ENCODE measurements at places on chromosomes 4 and X.
A peak's percentile ranks its signal among the peaks of the same experiment; 100 is the strongest.

- DNase-seq: no peak
These were observed 112.3 kb upstream of the BCOR start for GRCh38 chrX:40209951-40210617.

DNA sequence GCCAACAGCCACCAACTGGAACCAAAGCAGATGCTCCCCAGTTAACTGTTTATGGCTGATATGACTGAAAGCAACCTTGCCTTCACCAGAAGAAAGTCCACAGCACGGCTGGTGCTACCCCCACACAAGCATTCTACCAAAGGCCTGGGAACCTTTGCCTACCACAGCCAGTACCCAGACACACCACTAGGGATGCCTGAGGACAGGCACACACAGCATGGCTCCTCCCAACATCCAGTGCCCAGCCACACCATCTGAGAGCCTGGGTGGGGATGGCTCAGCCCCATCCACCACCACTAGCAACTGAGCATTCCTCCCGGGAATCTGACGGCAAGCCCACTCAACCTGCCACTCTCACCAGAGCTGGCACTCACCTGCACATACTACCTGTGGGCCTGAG is 178.6 kb downstream of the SLC7A11 start:
- no peak for DNase-seq

DNA sequence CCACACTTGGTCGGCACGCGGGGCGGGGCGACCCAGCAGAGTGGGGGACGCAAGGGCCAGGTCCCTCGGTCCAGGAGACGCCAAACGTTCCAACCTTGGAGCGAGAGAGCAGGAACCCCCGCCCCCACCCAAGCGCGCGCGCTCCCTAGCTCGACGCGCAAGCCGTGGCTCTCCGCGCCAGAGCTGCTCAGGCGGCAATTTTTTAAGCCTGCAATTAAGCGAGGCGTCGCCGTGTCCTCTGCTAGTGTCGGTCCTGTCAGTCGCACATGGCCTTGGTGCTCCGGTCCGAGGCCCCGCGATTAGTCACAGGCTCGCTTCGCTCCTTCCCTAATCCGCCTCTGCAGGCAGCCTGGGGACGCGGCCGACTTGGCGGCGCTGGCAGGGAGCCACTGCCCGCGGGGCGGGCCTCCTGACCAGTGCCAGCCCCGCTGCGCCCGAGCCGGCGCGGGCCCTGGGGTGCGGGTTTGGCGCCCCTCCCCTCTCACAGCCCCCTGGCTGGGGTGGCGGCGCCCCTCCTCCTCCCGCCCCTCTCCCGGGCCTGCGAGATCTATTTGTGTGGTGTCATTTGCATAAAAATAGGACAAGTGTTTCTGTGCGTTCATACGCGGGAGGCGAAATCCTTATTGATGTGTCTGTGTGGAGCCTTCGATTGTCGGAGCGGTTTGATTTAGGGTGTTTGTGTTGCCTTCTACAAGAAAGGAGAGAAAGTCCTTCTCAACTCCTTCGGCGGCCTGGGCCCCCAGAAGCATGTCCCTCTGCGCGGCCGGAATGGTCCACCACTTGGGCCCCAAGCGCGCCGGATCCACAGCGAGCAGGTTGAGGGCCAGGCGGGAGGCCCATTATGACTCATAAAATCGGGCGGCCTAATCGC is 9.8 kb upstream of the BCOR start:
- DNase-seq: no peak

- no peak for DNase-seq
These were observed 147.5 kb upstream of the ANK2 start for GRCh38 chr4:112901962-112902411.

- DNase-seq: peak; percentile 60
These were observed 2.3 kb upstream of the ZCCHC4 start for GRCh38 chr4:25310066-25310802.

GRCh38 chr4:79300280-79300679 is 25.6 kb downstream of the NAA11 start:
- DNase-seq: no peak

DNA sequence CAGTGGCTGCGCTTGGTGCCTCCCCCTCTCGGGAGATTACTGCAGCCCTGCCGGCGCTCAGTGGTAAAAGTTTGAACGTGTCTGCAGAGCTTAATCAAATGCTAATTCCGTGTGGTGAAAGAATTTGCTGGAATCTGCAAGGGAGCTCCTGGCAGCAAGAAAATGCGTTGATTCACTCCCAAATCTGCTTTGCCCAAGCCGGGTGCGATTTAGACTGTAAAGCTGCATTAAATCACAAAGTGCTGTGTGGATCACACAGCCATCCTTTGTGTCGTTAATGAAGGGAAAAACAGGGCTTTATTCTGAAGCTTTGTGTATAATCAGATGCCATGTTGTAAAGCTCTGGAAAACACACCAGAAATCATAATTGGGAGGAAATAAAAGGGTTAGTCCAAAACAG is 444.1 kb downstream of the BCOR start:
- DNase-seq: no peak

DNA sequence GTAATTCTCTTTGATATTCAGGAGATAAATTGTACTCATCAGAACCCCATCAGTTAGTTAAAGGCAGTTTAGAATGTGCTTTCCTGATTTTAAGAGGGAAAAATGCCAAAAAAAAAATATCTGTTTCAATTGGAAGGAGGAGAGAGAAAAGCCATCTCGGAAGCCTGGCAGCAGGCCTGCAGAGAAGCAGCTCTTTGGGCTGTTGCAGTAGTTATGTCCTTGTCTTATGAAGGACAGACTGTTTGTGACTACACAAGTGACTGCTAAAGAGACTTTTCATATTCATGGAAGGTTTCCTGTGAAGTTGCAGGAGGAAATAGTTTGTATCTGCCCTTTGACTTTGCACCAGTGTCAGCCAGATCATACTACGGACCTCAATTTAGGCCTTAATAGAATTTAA is 88.8 kb downstream of the DCLK2 start:
- no peak for DNase-seq

- no peak for DNase-seq
These were observed 69.7 kb upstream of the COX18 start for GRCh38 chr4:73139245-73139644.

DNA sequence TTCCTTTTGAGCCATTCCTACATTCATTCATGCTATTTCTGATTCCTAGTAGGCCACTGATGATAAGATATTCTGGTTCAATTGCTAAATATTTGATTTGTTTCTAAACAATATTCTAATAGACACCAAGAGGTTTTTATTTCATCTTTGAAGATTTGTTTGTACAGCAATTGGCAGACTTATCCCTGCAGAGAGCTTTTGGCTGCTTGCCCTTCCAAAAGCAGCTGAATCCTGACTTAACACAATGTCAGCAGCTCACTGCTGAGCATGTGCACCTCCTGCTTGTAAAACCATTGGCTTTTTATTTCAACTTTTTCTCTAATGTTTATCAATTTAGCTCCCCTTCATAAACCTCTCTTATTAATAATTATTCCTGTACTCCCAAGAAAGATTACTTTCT is 45.3 kb downstream of the MMRN1 start:
- no peak for DNase-seq

GRCh38 chr4:93217431-93217830 is 611.1 kb upstream of the ATOH1 start:
- DNase-seq: no peak

GRCh38 chr4:139795527-139796314 is 130.1 kb downstream of the MGST2 start:
- DNase-seq: no peak

GRCh38 chr4:82588771-82589270 is 27.0 kb upstream of the TMEM150C start:
- no peak for DNase-seq

DNA sequence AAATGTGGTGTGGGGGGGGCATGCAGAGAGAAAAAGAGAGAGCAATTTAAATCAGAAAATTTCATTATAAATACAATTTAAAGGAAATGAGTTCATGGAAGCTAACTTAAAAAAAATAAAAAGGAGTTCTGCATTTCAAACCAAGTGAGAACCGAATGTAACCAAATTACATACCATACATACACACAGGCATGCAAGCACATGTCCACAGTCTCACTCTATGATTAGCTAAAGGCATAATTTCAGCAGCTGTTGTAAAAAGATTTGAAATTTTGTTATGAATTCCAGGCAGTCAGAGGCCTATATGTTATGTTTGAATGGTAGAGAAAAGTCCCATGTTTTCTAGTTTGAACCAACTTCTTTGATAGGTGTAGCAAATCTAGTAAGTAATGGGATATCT is 611.6 kb upstream of the ADGRL3 start:
- DNase-seq: no peak

- DNase-seq: peak; percentile 72
These were observed 702 bp downstream of the TSPAN5 start for GRCh38 chr4:98657531-98658286.

GRCh38 chr4:46730075-46730474 is 179.0 kb downstream of the COX7B2 start:
- DNase-seq: no peak

GRCh38 chr4:85128246-85129204 is 162.0 kb upstream of the WDFY3 start:
- no peak for DNase-seq

DNA sequence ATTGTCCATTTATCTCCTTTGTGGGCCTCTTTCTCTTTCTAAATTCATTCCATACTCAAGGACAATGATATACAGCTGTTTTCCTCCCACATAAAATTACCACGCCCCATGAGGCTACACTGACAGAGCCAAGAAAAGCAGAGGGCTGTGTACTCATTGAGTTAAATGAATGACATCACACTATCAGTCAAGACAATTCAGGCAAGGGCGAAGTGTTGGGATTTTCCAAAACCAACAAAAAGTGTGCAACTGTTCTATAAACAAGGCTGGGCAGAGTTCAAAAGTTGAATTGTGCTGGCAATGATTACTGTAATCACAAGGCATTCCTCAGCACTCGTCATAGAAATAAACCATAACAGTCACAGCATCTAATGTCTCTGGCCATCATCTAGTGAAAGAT is 799.6 kb upstream of the DIAPH2 start:
- DNase-seq: no peak

DNA sequence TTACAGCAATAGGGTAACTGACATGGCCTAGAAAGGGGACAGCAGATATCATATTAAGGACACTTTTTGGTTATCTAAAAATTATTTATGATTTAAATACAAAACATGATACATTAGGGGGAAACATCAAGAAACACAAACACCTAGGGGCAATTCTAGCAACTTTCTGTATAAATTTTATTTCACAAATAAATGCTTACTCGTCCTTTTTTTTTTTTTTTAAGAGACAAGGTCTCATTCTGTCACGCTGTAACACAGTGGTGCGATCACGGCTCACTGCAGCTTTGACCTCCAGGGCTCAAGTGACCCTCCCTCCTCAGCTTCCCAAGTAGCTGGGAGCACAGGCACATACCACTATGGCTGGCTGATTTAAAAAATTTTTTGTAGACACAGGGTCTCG is 151.8 kb upstream of the BCOR start:
- no peak for DNase-seq

- peak; percentile 53 for DNase-seq
These were observed 660 bp downstream of the WWC2 start for GRCh38 chr4:183099537-183100297.

GRCh38 chr4:145565328-145565727 is 53.9 kb upstream of the MMAA start:
- no peak for DNase-seq

DNA sequence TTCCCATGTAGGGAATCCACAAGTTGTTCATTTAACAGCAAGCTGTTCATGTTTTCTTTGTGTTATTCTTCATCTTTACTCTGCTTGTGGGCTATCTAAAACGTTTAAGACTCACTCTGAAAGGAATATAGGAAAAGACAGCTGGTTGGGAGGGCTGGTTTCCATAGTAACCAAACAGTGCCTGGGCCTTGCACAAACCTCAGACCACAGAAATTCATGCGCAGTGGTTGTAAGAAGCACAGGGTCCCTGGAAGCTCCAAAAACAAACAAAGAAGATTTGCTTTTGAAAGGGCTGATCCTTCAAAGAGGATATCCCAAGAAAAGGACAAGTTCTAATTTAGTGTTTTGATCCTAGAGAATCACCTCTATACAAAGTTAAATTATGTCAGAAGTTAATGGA is 7.8 kb downstream of the SERTM2 start:
- peak; percentile 36 for DNase-seq

DNA sequence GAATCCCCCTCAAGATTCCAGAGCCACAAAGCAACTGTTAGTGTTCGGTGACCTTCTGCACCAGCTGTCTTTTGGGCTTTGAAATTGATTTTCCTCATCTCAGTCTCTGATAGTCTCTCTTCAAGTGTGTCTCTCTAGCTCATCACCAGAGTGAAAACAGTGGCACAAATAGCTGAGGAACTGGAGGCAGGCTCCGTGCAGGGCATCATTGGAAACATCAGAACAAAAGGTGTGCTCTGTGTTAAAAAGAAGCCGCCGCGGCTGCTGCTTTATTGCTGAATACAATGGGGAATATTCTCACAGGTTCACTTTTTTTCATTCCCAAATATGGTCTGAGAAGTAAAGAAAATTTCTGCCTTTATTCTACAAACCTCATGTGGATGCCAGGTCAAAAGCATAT is 297.5 kb downstream of the DCTD start:
- no peak for DNase-seq

DNA sequence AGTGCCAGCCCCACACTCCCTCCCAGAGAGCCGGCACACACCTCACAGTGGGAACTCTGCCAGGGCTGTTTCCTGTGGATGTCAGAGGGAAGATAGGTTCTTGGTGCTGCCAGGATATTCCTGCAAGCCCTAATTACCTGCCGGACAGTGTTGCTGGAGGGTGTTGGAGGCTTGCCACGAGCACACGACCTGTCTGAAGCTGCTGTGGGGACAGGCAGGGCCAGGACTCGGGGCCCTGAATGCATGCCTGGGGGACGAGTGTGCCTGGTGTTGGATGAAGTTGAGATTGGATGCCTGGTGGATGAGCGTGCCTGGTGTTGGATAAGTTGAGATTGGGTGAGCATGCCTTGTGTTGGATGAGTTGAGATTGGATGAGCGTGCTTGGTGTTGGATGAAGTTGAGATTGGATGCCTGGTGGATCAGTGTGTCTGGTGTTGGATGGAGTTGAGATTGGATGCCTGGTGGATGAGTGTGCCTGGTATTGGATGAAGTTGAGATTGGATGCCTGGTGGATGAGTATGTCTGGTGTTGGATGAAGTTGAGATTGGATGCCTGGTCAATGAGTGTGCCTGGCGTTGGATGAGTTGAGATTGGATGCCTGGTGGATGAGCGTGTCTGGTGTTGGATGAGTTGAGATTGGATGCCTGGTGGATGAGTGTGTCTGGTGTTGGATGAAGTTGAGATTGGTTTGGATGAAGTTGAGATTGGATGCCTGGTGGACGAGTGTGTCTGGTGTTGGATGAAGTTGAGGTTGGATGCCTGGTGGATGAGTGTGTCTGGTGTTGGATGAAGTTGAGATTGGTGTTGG is 23.2 kb upstream of the UVSSA start:
- no peak for DNase-seq

GRCh38 chrX:130079824-130080406 is 30.4 kb downstream of the ELF4 start:
- DNase-seq: peak; percentile 81

GRCh38 chrX:6732101-6732500 is 197.2 kb upstream of the VCX3A start:
- no peak for DNase-seq
